ENCODE measurements at places on chromosomes 3 and 15.

- DNase-seq: no peak
Measured at GRCh38 chr15:72873379-72874233, 90.0 kb upstream of the ADPGK start.

GRCh38 chr3:36923523-36923943, 21.3 kb downstream of the TRANK1 start:
- no peak for DNase-seq

DNA sequence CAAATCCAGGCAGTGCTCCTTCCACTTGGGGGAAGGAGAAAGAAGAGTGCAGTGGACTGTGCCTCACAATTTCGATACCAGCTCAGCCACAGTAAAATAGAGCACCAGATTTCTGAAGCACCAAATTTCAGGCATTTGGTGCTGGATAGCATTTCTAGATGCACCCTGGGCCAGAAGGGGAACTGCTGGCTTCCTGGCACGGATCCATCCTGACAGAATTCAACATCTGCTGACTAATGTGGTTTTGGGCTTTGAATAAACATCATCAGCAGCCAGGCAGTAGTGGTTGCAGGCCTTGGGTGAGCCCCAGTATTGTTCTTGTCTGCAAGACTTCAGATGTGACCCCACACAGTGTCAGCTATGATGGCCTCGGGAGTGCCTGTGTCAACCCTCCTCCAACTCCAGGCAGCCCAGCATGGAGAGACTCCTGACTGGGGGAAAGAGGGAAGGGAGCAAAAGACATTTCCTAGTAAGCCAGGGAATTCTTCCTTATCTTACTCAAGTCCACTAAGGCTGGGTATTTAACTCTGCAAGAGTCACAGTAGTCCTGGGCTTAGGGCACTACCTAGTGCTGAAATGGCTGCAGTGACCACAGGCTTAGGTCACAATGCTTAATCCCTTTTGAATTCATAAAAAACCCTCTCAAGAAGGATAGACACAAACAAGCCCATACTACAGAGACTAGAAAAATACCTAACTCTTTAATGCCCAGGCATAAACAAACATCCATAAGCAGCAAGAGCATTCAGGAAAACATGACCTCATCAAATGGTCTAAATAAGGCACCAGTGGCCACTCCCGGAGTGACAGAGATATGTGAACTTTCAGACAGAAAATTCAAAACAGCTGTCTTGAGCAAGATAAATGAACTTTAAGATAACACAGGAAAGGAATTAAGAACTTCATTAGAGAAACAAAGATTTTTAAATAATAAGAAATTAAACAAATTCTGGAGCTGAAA, 74.7 kb downstream of the SPATA16 start:
- DNase-seq: no peak

DNA sequence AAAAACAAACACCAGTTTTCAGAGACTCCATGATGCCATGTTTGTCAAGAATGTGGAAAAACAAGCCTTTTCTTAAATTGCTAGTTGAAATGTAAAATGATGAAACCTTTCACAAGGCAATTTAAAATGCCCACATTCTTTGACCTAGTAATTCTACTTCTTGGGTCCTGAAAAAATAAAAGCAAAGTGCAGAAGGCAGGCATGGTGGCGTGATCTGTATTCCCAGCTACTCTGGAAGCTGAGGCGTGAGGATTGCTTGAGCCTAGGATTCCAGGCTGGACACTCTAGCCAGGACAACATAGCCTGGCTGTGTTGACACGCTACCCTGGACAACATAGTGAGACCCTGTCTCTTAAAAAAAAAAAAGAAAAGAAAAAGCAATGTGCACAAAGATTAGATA, 4.3 kb upstream of the MORF4L1 start:
- no peak for DNase-seq

- DNase-seq: no peak
Measured at GRCh38 chr3:114879059-114880031, 267.7 kb downstream of the ZBTB20 start.

Data from stimulated activated CD8-positive, alpha-beta memory T cell treated with anti-CD3 and anti-CD28 coated beads, Interleukin-12 subunit alpha, Interleukin-12 subunit beta, amount 100 ng/mL, for 1 hour (primary cell).